ENCODE measurements at places on chromosomes 7 and 10. TPM values are rescaled to one million over a fixed set of nuclear protein-coding genes. Genes with fewer than 3 reads are reported as not detected.

DNA sequence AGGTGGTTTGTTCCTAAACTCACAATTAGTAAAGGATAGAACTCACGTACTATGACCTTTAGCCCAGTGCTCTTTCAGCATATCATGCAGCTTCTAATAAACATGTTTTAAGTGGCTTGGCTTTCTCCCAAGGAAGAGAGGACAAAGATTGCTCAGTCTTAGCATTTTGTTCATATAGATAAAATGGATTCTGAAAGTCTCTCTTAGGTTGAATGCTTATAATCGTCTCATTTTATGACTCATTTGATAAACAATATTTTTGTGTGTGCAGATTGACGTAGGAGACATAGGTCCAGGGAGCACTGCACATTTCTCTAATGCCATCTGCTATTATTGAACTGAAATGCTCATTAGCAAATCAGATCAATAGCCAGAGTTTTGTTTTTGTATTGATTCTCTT lies 44.8 kb downstream of the GNAT3 start:
- peak; percentile 88 for DNase-seq

DNA sequence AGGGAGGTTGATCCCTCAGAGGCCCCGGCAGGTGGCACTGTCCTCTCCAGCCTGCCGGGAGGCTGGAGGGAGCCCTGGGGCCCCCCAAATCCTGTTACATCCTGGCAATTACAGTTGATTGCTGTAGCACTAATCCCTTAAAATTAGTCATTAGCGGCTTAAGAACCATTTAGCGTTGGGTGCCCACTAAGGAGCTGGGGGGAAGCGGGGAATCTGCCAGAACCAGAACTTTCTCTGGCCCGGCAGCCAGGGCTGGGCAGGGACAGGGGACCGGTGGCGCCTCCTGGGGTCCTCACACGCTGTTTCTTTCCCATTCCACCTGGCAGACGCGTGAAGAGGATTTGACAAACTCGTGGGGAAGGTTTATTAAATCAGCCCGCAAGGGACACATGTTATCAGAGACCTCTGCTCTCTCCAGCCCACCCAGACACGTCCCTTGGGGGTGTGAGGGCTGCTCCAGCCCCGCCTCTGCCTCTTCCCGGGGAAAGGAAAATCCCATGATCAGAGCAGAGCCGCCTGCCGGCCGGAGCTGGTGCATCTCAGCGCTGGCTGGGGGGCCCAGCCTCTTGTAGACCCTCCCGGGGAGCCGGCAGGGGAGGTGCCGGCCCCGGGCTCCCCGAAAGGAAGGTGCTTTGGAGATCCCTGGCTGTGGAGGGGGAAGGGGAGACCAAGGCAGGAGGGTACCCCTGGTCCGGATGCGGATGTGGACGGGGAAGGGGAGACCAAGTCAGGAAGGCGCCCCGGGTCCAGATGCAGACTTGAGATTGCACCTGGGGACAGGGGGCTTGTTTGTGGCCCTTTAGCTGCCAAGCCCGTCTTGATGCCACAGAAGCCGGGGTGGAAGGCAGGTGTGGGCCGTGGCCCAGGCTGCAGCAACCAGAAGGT lies 142.7 kb downstream of the ELFN1 start:
- no peak for DNase-seq

DNA sequence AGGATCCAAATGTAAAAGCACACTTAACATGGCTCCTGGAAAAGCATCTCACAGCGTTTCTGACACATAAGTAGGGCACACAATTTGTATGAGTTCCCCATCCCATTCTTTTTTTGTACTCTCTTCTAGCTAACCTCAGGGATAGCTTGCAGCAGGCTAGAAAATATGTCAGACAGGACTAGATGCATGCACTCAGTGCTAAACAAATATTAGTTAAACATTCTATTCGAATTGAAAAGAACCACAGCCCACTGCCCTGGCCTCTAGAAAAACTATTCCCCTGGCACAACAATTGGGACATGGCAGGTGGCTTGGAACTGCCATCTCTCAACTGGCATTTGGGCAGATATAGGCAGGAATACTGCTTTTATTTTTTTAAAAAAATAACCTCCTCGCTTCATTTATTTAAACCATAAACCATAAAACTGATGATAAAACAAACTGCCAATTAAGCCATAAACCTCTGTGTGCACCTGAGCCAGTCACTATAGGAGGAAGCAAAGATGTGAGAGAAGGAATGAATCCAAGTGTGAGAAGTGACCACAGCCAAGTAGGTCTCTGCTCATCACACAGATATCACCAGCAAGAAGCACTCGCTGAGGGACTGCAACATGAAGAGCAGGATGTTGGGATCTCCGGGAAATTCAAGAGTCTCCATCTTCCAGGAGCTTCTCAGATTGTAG lies 394.1 kb downstream of the NEBL start:
- no peak for DNase-seq

GRCh38 chr7:69864274-69864673 lies 266.0 kb downstream of the AUTS2 start:
- DNase-seq: no peak

GPR26 gene
- not detected for total RNA-seq

- DNase-seq: no peak
These were observed 417.9 kb upstream of the CNTNAP2 start for GRCh38 chr7:145698526-145699262.

GRCh38 chr7:122304319-122304975 lies at the start of gene FEZF1:
Gene FEZF1, minus strand, starts transcription at chr7:122304750. Its CDS starts 313 bp downstream, at chr7:122304437.
- no peak for DNase-seq

DNA sequence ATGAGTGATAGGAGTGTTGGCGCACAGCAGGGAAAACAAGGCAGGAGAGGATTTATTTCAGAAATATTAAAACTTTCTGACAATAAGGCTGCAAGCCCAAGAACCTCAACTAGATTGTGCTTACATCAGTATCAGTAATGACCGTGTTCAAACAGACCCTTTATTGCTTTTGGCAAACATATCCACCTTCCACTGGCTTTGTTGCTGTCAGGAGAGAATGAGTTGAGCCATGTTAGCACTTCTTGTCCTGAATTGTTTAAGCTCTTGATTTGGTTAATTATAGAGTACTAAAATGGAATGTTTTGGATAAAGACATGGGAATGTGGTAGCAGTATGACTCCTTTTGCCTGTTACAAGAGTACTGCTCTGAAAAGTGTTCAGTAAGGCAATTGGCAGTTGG lies 3.8 kb downstream of the AHCYL2 start:
- DNase-seq: no peak
